ENCODE measurements at places on chromosomes 2 and 18.
A peak's percentile ranks its signal among the peaks of the same experiment; 100 is the strongest.

GRCh38 chr18:24014986-24015638, 558 bp downstream of the TTC39C start:
- peak; percentile 32 for DNase-seq

- DNase-seq, result no peak
Observed at GRCh38 chr2:214264171-214264570, 146.7 kb upstream of the VWC2L start.

- no peak for DNase-seq
Observed at GRCh38 chr18:63205791-63206252, 113.7 kb downstream of the BCL2 start.

DNA sequence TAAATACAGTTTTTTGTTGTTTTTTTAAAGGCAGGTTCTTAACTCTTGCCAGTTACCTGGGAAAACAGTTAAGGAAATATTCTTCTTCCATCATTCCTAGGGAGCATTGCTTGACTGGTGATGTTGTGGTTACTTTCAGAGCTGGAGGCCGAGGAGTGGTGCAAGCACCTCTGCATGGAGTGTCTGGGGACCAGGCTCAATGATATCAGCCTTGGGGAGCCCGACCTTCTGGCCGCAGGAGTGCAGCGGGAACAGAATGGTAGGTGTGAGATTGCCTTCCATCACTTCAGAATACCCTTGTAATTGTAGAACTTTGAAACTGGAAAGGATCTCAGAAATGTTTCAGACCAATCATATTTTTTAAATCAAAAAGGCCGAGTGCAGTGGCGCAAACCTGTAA, 270.1 kb downstream of the CD226 start:
- DNase-seq, result no peak

GRCh38 chr2:112187805-112188596, 49.8 kb downstream of the FBLN7 start:
- peak; percentile 51 for DNase-seq

- no peak for DNase-seq
Observed at GRCh38 chr2:220036431-220036830, 409.0 kb downstream of the SLC4A3 start.

DNA sequence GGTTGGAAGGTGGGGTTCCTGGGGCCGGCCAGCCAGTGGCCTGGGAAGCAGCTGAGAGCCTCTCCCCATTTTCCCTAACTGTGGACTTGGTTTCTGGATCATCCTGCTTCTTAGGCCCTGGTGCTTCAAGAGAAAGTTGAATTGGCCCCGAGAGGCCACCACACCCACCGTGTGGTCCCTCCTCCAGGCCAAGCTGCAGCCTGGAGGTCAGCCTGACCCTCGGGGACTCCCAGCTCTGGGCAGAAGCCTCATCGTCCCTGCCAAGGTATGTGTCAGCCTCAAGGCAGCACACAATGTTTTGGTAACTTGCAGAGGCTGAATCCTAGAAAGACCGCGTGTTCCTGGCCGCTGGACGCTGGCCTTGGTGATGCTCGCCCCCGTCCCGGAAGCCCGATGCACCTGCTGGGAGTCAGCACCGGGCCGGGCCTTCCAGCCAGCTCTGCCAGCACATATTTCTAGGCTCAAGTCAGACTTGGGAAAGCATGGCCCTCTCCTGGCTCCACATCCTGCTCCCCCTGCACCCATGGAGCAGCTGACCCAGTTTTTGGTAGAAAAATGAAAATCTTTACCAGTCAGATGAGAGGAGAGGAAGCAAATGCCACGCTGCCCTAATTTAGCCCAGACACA, 72.6 kb downstream of the ACTR2 start:
- no peak for DNase-seq

GRCh38 chr18:3753106-3753505, 303.1 kb downstream of the TGIF1 start:
- DNase-seq, result no peak

DNA sequence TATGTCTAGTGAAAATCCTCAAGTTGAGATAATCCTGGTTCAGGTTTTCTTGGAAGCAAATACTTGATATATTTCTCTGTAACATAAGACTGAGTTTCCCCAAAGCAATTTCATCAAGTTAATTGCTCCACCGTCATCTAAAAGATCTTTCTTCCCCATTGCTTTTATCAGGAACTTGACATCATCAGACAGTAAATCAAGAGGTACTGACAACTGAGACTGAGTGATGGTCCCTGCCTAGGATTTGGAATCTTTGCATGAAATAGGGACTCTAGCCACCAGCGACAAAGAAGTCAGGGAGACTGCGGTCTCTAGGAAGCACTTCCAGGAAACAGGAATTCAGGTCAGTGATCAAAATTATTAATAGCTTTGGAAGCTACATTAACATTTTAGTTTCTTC, 43.4 kb upstream of the SCN1A start:
- DNase-seq, result no peak

- no peak for DNase-seq
Observed at GRCh38 chr2:200297989-200298388, 8.5 kb upstream of the SPATS2L start.

- DNase-seq, result no peak
Observed at GRCh38 chr2:148640767-148641166, 3.8 kb upstream of the EPC2 start.

- no peak for DNase-seq
Observed at GRCh38 chr2:159165048-159165447, 121.5 kb downstream of the WDSUB1 start.

GRCh38 chr2:150811259-150811855, 323.9 kb upstream of the RND3 start:
- DNase-seq, result no peak

DNA sequence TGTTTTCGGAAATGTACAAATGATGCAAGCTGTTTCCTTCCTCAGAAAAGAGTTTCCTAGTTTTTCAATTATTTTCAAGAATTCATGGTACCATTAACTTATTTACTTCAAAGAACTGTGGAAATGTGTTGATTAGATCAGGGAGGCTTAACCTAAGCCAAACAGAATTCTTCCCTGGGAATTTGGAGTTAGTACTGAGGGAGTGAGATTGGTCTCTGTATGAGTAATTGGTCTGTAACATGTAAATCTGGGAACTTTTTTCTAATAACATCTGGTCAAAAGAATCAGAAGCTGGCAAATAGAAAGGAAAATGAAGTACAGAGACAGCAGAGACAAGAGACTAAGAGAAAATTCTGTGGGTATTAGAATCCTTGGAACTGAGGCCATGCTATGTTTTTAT, 145.8 kb downstream of the BABAM2 start:
- DNase-seq, result no peak

- no peak for DNase-seq
Observed at GRCh38 chr2:148255929-148256328, 235.0 kb downstream of the MBD5 start.

DNA sequence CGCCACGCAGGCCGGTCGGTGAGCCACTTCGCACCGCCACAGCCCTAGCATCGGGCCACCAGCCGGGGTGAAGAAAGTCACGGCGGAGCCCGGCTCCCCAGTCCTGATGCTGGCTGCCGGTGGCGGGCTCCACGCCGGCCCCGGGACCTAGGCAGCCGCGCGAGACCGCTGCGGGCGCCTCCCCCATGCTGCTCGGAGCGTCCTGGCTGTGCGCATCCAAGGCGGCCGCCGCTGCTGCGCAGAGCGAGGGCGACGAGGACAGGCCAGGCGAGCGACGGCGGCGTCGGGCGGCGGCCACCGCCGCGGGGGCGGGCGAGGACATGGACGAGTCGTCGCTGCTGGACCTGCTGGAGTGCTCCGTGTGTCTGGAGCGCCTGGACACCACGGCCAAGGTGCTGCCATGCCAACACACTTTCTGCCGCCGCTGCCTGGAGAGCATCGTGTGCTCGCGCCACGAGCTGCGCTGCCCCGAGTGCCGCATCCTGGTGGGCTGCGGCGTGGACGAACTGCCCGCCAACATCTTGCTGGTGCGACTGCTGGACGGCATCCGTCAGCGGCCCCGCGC, 433 bp downstream of the SH3RF3 start:
- DNase-seq, result no peak

- no peak for DNase-seq
Observed at GRCh38 chr2:241564596-241565410, 6.3 kb downstream of the BOK start.

DNA sequence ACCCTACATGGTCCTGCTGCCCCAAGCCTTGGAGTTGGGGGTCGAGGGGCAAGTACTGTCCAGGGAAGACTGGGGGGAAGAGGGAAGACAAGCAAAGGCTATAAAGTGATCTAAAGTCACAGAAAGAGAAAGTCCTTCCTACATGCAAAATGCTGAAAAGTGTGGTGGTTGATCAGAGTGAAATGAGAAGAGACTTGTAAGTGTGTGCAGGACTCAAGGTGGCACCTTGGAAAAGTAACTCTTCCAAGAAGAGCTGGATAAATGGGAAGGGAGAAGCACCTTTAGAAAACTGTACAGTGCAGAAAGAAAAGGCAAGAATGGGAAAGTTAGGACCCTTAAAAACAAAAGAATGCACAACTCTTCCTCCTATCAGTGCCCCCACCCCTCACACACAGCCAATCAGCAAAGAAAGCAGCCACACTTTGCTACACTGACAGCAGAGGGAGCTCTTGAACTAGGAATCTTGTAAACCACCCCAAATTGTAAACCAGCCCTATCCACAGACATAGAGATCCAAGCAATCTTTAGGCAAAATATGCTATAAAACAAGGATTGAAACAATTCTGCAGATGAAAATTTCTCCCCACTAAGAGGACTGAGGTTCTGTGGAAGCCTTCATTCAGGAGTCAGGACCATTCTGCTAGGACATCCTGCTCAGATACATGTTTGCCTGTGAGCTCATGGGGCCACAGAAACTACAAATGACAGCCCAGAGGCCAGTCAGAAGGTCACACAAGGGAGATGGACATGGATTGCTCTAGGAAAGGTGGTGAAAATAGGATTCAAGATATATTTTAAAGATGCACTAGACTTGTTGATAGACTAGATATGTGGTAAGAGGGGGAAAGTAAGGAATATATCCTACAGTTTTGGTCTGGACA, 146.4 kb downstream of the FTCDNL1 start:
- no peak for DNase-seq

DNA sequence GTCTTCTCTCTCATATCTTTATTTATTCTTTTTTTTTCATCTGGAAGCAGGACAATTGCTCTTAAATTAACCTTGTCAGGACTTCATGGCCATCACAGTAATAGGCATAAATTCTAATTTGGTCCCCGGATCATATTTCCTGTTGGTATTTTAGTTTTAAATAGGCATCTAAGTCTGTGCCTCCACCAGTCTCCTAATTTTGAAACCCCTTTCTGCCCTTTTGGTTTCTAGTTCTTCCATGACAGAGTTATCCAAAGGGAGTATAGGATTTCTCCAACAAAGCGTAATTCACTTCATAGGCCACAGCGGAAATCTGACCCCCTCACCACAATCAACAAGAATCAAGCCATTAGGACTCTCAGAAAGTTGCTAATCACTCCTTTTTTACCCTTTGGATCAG, 3.8 kb downstream of the EPHA4 start:
- DNase-seq, result no peak

GRCh38 chr2:12612168-12612567, 104.6 kb upstream of the TRIB2 start:
- DNase-seq, result no peak

DNA sequence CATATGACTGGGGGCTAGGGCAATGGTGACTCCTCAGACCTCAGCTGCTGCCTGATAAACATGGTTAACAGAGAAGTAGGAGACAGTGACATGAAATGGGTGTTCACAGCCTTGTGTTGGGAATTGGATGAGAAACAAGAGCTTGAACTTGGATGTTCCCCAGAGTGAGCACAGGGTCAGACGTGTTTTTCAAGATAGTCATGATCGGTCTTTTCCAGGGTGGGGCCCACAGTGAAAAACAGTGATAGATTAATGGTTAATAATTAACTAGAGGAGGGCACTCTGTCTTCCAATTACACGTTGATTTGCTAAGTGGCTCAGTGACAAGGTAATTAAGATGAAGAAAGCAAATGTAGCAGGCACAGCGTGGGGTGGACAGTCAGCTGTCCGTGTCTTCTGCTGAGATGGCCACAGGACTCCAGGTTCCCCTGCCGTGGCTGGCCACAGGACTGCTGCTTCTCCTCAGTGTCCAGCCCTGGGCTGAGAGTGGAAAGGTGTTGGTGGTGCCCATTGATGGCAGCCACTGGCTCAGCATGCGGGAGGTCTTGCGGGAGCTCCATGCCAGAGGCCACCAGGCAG, at the start of gene UGT1A3:
Gene UGT1A3 (plus strand): TSS at position 320 of the 579 bp plus-strand sequence. CDS start 85 bp downstream, at position 405.
- no peak for DNase-seq

GRCh38 chr2:205698286-205699268, 16.3 kb downstream of the NRP2 start:
- no peak for DNase-seq

DNA sequence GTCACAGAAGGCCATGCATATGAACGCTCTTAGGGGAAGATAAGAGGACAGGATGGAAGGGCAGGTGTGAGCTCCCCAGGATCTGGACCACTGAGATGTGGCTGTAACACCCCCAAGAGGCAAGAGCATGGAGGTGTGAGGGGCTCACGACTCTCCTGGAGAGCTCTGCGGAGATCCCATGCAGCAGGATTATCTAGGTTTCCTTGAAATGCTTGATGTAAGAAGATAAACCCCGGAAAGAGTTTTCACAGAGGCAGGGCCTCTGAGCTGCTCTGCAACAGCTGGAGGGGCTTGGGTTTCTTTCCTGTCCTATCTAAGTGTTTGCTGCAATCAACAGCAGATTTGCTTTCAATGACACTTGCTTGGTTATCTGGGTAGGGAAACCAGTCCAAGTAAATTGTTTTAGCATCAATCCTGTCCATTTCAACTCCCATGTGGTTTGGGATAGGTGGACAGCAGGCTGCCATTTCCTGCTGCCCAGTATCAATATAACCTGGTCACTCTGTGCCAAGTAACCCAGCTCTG, 138.9 kb downstream of the SMAD2 start:
- no peak for DNase-seq

GRCh38 chr2:37873229-37873628, 51.9 kb upstream of the RMDN2 start:
- no peak for DNase-seq

- no peak for DNase-seq
Observed at GRCh38 chr18:32276906-32277305, 87.1 kb downstream of the MEP1B start.

- DNase-seq, result no peak
Observed at GRCh38 chr2:74877781-74878433, 44.0 kb downstream of the HK2 start.
